ENCODE measurements at places on chromosomes 6 and 20. TPM values are rescaled to one million over a fixed set of nuclear protein-coding genes. Genes with fewer than 3 reads are reported as not detected.

- DNase-seq: no peak
Observed at GRCh38 chr6:28208111-28208659, 16.9 kb upstream of the ZSCAN9 start.

Gene TBP
- total RNA-seq: 12.2 TPM

GRCh38 chr6:149830731-149831307, 33.3 kb downstream of the LRP11 start:
- DNase-seq: peak; percentile 85

DNA sequence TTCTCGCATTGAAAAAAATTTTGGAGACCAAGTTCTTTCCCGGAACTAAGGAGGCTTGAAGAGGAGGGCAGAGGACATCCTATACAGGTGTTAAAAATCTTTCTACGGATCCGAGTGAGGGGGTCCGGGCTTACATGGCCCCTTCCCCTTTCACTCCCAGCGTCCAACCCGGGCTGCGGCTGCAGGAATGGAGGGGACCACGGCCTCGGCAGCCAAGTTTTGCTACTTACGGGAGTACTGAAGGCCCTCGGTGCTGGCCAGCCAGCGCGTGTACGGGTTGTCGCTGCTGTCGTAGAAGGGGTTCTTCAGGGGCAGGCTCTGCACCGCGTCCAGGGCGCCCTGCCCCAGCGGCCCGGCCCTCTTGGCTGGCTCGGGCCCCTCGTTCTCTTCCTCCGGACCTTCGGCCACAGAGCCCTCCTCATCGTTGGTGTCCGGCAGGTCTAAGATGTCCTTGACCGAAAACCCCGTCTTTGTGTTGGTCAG, 642 bp downstream of the NKX2-2 start:
- no peak for DNase-seq

DNA sequence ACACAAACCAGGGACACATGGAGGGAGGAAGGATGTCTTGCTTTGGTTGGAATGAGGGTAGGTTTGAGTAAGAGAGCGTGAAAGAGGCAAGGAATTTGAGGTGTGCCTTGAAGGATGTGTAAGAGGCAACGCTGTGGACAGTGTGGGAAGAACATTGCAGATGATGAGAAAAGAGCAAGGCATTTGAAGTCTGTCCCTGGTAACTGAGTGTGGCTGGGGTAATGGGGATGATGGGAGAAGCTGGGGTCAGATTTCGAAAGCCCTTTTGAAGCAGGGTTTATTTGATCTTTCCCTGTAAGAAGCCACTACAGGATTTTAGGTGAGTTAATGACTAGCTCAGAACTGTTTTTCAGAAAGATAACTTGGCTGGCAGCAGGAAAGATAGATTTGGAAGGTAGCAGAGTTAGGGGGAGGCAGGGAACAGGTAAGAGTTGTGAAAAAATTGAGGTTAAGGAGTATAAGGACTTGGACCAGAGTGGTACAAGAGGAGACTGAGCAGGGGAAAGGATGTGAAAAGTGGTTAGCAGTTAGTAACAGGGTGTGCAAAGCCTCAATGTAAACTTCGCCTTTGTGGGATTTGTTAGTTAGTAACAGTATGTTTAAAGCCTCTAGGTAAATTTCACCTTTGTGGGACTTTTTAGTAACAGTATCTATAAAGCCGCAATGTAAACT, 17.7 kb downstream of the UTRN start:
- peak; percentile 40 for DNase-seq

DNA sequence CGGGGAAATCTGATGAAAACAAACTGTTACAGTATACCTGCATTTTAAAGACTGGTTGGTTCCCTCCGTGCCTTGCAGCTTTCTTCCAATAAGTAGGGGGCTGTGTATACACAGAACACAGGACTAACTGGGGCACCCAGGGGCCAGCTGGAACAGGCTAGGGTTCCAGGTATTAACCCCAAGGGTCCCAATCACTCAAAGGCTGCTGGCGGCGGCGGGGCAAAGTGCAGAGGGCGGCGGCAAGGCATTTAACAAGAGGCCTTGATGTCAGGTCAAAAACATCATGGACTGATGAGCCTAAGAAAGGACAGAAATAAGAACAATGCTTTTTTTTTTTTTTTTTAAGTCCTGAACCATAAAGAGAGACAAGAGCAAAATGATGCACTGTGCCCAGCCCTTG, 2.5 kb downstream of the PMEPA1 start:
- no peak for DNase-seq

Gene SLC32A1
- total RNA-seq: not detected

Gene DEFB124
- not detected for total RNA-seq

Gene SLC35F1
- not detected for total RNA-seq

GRCh38 chr6:107237992-107238660, 122.8 kb upstream of the BEND3 start:
- DNase-seq: peak; percentile 74

Gene DLK2
- total RNA-seq: 0.90 TPM

DNA sequence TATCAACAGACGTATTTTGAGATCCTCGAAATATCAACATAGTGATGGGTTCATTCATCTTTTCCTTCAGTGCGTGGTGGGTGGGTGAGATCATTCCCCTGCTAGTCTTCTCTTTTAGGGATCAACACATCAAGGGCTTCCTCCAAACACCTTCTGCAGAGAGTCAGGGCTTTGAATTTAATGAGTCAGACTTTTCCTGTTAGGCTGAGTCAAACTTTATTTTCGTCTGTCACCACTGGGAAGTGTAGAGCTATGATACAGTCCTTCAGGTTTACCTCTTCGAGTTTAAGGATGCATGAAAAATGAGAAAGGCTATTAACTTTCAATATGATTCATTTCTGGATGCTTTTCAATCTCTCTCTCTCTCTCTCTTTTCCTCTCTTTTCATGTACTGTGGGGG, 189.1 kb downstream of the BMP2 start:
- no peak for DNase-seq

Measured in IMR-90 (cell line).